Stimulated activated CD8-positive, alpha-beta memory T cell treated with anti-CD3 and anti-CD28 coated beads, Interleukin-2, amount 100 ng/mL, for 1 hour (primary cell): ENCODE measurements at places on chromosomes 6 and 20.

GRCh38 chr6:143528164-143528811, 16.8 kb upstream of the FUCA2 start:
- DNase-seq = no peak

GRCh38 chr6:35781290-35781689, 471 bp downstream of the CLPSL1 start:
- no peak for DNase-seq

GRCh38 chr6:45377043-45377553, 636 bp downstream of the SUPT3H start:
- DNase-seq = no peak

GRCh38 chr6:136464148-136464547, 86.1 kb downstream of the MAP7 start:
- DNase-seq = no peak

- no peak for DNase-seq
Observed at GRCh38 chr20:36856195-36856594, 19.7 kb upstream of the TLDC2 start.

DNA sequence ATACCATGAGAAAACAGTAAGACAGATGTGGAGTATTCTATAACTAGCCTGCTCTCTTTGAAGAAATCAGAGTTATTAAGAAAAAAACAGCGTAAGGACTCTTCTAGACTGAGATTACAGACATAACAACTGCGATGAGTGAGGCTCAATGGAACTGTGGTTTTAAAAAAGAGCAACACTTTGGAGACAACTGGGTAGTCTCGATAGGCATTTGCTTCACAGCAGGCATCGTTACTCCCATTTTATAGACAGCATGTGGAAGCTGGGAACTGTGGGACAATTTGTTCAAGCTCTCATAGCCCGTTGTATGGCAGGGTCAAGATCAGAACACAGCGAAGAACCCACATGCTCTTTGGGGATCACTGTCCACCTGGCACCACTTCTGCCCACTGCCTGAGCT, 4.6 kb downstream of the FKBP1A start:
- no peak for DNase-seq

- no peak for DNase-seq
Observed at GRCh38 chr6:135962731-135963130, 111.2 kb downstream of the PDE7B start.

- no peak for DNase-seq
Observed at GRCh38 chr6:169328112-169328801, 74.6 kb upstream of the THBS2 start.
